NCI-H446 (cell line): ENCODE measurements at places on chromosomes 2 and 18.

GRCh38 chr18:12485479-12486105, 77.9 kb downstream of the PRELID3A start:
- no peak for DNase-seq

DNA sequence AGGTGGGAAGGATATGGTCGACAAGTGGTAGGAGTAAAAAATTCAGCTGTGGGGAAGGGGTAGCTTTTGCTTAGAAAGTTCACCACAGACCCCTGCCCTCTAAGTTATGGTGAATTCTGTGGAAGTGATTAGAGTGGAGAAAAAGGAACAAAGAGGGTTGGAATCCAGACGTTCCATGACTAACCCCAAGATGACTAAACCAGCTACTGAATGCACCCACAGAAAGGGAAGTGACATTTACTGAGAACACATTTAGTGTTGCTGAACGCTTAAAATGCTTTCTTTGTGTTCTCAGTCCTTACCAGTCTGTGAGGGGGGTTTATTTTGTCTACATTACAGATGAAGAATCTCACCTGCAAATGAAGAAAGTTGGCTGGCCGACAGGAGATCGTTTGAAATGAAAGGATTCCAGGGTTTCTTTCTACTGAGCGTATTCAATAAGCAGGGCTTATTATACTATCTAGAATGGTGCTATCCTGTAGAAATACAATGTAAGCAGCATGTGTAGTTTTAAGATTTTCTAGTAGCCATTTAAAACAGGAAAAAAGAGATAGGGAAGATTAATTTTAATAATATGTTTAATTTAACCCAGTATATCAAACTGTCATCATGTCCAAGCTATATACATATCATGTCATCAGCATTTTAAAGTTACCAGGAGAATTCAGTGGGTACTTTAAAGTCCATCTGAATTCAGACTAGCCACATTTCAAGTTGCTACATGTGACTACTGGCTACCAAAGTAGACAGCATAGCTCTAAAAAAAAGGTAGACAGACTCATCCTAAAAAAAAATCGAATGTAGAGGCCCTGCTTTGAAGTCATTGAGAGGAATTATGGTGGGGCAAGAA, 60.1 kb downstream of the LIMS1 start:
- DNase-seq = no peak

GRCh38 chr2:60094450-60094929, 459.0 kb downstream of the BCL11A start:
- no peak for DNase-seq

GRCh38 chr2:29759360-29759759, 162.0 kb downstream of the ALK start:
- DNase-seq = no peak

DNA sequence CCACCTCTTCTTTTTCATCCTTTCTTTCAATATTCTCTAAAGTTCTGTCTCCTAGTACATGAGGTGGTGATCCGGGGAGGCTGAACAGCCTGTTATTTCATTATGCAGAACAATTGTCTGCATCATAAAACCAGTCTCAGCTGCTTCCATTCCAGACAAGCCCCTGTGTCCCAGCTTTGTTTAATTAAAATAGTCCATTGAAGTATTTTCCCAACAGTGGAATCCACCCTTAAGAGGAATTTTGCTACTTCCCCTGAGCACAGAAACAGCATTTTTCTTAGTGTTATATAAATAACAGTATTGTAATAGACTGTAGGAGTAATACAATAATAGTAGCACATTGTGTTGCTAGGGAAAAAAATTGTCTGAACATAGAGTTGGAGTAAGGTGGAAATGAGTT, 395.4 kb upstream of the TCF4 start:
- DNase-seq = no peak

GRCh38 chr2:52097071-52097470, 1065.1 kb upstream of the NRXN1 start:
- DNase-seq = no peak

DNA sequence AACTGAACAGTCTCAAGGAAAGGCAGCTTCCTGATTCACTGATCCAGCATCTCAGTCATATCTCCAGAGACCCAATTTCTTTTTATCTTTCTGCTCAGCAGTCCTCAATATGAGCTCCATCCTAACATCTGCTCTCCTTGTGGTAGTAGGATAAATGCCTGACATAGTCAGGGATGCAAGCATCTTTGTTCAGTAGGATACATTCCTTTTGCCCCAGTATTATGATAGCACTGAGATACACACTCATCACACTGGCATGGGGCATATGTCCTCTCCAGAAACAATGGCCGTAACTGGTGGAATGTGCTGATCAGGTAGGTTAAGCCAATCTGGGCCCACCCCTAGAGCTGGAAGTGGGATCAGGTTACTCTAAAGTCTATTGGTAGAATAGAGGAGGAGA, 207.2 kb downstream of the ETAA1 start:
- DNase-seq = no peak

- no peak for DNase-seq
Measured at GRCh38 chr2:217325251-217325650, 465.4 kb upstream of the TNP1 start.

DNA sequence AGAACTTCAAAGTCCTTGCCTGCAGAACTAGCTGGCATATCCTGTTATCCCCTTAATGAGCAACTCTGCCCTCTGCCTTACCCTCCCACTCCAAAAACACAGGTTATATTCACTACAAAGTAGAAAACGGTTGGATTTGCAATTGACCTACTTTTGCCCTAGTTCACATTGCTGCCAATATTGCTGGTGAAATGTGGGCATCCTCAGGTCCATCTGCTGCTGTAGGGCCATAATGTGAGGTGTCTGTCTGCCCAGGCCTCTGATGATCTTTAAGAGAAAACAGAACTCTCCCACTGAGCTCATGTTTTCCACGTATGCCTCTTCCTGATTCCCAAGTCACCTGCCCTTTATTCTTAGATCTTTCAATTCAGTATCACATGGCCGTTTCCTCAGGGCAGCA, 294.0 kb upstream of the CDH20 start:
- no peak for DNase-seq

- DNase-seq = no peak
Measured at GRCh38 chr2:165563468-165564225, 94.1 kb downstream of the CSRNP3 start.

DNA sequence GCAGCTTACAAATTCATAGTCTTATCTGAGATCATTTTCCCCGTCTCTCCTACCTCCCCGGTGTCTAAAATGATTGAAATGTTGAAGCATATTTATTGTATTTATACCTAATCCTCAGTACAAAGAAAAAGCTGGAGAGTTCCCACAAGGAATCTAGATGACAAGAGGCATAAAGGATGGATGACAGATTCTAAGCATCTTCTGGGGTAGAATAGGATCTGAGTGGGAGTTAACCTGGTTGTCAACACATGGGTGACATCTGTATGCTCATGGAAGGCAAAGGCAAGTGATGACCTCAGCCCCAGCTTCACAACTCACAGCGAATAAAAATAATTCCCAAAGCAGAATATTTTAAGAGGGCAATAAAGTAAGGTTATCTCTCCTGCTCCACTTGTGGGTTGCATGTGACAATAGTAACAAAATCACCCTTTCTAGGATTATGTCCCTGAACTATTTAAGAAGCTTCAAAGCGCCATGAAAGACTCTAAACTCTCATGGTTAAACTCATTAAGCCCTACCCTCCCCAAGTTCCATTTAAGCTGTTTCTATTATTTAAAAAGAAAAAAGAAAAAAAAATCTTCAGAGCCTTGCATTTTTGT, 32.2 kb downstream of the SGPP2 start:
- no peak for DNase-seq

- no peak for DNase-seq
Measured at GRCh38 chr2:9287400-9288045, 80.9 kb downstream of the ASAP2 start.

DNA sequence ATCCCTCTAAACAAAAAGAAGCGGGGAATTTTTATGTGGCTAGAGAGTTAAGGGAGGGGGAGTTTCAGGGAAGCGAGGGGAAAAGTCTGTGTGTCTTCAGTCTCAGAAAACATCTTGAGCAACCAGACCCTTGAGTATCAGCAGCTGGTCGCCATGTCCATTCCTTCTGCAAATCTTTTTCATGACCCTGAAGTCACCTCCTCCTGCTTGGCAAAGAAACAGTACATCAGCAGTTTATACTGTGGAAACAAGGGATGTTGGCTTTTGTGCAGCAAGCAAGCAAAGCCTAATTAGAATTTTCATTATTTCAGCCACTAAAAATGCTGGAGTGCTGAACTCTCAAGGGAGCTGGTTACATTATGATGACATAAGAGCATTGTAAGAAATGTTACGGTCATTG, 187.4 kb upstream of the SLC8A1 start:
- DNase-seq = no peak

DNA sequence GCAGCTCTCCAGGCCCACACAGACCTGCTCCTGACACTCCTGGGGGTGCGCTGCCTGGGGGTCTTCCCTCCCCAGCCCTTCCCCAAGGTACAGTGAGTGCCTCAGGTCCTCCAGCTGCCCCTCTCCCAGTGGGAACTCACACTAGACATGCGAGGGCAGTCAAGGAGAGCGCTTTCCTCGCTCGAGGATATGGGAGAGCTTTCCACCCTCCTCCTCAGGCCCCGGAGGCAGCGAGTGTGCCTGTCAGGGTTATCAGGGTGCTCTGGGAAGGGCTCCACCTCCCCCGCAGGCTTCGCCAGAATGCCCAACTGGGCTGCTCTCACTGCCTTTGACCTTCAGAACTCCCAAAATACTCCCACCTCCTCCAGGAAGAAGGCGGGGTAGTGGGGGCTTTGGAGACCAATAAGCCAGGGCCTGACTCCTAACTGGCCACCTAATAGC, 85.7 kb upstream of the LAPTM4A start:
- no peak for DNase-seq

GRCh38 chr18:74715865-74716712, 118.4 kb downstream of the ZNF407 start:
- DNase-seq = no peak

DNA sequence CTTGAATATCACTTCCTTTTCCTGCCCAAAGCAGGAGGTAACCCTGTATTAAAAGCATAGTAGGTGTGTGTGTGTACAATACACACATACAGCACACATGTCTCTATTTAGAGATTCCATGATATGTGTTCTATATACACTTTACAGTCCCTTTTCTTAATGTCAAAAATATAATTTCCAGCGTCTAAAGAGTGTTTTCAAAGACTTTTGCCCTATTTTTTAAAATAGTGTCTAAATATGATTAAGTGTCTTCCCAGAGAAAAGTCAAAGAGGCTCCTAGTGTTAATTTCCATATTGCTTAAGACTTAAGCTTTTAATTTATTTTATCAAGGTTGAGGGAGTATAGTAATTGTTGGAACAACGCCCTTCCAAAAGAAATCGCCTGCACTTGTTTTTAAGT, 420.3 kb upstream of the POU3F3 start:
- no peak for DNase-seq

GRCh38 chr18:46406539-46406932, 250.5 kb downstream of the LOXHD1 start:
- no peak for DNase-seq

DNA sequence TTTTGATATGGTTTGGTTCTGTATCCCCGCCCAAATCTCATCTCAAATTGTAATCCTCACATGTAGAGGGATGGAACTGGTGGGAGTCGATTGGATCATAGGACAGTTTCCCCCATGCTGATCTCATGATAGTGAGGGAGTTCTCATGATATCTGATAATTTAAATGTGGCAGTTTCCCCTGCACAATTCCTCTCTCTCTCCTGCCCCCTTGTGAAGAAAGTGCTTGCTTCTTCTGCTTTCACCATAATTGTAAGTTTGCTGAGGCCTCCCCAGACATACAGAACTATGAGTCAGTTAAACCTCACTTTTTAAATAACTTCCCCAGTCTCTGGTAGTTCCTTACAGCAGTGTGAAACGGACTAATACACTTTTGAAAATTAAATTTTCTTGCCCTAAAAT, 12.3 kb upstream of the KCNJ3 start:
- no peak for DNase-seq

DNA sequence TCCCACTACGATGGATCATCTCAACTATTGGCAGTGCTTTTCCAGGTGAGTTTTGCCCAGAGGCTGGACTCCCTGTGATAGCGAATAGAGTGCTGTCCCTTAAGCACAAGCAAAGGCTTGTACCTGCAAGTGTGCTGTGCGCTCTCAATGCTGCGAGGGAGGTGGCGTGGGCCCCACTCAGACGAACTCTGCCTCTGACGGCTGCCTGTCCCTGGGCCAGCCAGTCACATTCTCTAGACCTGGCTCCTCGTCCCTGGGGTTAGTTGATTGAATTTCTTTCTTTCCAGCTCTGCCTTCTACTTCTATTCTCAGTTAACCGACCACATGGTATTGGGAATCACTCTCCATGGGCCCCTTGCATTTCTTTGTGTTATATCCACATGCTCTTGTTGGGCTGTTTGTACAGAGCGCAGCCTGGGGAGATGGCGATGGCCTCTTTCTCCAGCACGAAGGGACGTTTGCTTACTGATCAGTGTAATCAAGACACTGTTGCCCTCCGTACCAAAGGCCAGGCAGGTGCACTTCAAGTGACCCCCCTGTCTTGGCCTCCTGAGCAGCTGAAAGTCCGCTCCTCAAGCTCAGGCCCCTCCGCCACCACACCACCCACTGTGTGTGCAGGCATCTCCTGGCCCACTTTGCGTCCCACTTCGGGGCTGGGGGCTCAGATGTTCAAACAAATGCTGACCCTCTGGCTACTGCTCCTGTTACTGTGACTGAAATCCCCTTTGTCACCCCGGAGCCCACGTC, 151.3 kb downstream of the ZNF236 start:
- no peak for DNase-seq

GRCh38 chr18:71846716-71847115, 697.4 kb downstream of the CBLN2 start:
- no peak for DNase-seq

GRCh38 chr2:24878341-24878740, 41.7 kb downstream of the ADCY3 start:
- DNase-seq = no peak
